ENCODE measurements at places on chromosomes 7 and 10.
A peak's percentile ranks its signal among the peaks of the same experiment; 100 is the strongest.

GRCh38 chr10:69831231-69831855 is 29.6 kb downstream of the COL13A1 start:
- no peak for DNase-seq

- no peak for DNase-seq
Observed at GRCh38 chr7:93046641-93047040, 71.1 kb downstream of the SAMD9 start.

GRCh38 chr10:28991333-28992270 is 297.3 kb upstream of the LYZL1 start:
- peak; percentile 42 for DNase-seq

- DNase-seq, result no peak
Observed at GRCh38 chr7:138924501-138925225, 56.5 kb downstream of the KIAA1549 start.

- DNase-seq, result no peak
Observed at GRCh38 chr10:121085367-121085766, 234.2 kb downstream of the WDR11 start.

Data from stomach (tissue), 19 donors.